ENCODE measurements at places on chromosomes 4 and X.

DNA sequence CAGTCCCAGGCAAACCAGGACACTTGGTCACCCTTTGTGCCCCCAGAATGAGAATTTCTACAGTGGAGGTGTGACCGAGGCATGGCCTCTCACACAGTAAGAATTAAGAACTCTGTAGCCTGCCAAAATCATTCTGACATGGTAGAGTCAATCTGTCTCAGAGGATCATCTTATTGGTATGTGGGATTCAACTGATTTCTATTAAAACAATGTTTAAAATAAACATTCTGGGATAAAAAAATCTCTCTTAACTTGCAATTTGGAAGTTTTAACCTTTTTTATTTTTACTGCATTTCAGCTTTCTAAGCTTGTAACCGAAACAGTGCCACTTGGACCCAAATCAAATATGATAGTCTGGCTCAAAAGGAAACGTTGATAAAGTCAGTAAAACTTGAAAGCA, 165.4 kb upstream of the LDB2 start:
- H3K4me1 ChIP-seq = no peaks in the 10 kb centered on the region
- no peaks in the 10 kb centered on the region for H3K36me3 ChIP-seq
- no peaks in the 10 kb centered on the region for H3K27me3 ChIP-seq
- H3K4me3 ChIP-seq = no peak overlapping the region
- H3K27ac ChIP-seq = no peak overlapping the region

DNA sequence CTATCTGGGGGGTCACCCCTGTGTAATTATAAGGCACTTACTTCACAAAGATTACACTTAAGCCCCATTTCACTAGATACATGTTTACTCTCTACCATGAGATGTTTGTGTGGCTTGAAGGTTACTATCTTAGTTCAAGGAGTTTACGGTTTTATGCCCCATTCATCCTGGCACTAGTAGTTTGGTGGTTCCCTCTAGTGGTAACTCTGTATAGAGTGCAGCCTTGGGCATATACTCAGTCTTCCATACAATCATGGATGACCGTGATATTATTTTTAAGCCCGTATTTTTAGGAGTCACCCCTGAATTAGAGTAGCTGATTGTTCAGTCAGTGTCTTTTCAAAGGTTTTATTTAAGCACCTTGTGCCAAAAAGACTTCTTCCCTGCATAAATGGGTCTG, 109.9 kb upstream of the FAM47C start:
- no peaks in the 10 kb centered on the region for H3K36me3 ChIP-seq
- H3K4me1 ChIP-seq = no peaks in the 10 kb centered on the region
- no peak for DNase-seq
- no peak overlapping the region for H3K4me3 ChIP-seq

DNA sequence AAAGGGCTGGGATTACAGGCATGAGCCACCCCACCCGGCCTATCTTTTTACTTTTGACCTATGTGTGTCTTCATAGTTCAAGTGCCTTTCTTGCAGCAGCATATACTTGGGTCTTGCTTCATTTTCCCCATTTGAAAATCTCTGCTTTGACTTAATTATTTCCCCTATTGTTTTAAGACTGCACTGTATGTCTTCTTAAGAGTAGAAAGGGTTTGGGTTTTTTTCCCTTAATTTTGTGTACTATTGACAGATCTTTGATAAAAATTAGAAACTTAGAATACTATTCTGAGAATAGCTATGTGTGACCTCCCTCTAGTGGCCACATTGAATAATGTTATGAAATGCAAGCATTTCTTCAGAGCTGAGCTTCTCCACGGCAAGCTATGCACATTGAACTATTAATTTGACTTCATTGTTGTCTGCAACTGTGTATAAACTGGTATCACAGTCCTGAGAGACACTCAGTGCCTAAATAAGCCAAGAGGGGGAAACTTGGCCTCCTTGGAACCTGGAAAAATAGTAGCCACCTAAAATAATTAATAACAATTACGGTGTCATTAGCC, 8.7 kb upstream of the SLC25A4 start:
- H3K4me3 ChIP-seq = no peak overlapping the region
- no peaks in the 10 kb centered on the region for H3K4me1 ChIP-seq
- DNase-seq = no peak
- peaks cover 39% of the 10 kb centered on the region for H3K27me3 ChIP-seq

DNA sequence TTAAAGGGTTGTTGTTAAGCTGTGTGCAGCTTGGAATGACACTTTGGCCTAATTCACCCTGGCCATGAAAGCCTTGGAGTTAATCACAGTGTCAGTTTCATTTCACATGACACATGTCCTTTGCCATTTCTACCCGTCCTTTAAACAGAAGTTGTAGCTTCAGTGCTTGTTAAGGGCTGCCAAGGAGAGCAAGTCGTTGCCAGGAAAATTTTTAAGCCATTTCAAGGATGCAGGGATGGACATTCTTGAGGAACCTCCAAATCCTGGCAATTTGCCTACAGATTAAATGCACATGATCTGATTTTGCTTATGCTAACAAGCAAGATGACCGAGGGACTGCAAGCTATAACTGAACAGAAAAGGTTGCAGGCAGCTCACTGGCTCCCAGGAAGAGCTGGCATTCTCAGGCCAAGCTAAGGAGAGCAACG, 40.5 kb downstream of the SETD7 start:
- no peaks in the 10 kb centered on the region for H3K27me3 ChIP-seq
- no peak for DNase-seq
- no peak overlapping the region for H3K4me3 ChIP-seq
- no peak overlapping the region for H3K27ac ChIP-seq

- no peaks in the 10 kb centered on the region for H3K4me1 ChIP-seq
- no peak for DNase-seq
- no peak overlapping the region for H3K4me3 ChIP-seq
- H3K36me3 ChIP-seq = no peaks in the 10 kb centered on the region
- H3K27me3 ChIP-seq = no peaks in the 10 kb centered on the region
These were observed 250.3 kb upstream of the ARSJ start for GRCh38 chr4:114229706-114230105.

- no peaks in the 10 kb centered on the region for H3K36me3 ChIP-seq
- peak overlapping the region; percentile 53 for H3K4me3 ChIP-seq
- no peak overlapping the region for H3K27ac ChIP-seq
- H3K4me1 ChIP-seq = peaks cover 11% of the 10 kb centered on the region
- DNase-seq = no peak
These were observed 824 bp upstream of the HMGB3 start for GRCh38 chrX:150982235-150982787.

DNA sequence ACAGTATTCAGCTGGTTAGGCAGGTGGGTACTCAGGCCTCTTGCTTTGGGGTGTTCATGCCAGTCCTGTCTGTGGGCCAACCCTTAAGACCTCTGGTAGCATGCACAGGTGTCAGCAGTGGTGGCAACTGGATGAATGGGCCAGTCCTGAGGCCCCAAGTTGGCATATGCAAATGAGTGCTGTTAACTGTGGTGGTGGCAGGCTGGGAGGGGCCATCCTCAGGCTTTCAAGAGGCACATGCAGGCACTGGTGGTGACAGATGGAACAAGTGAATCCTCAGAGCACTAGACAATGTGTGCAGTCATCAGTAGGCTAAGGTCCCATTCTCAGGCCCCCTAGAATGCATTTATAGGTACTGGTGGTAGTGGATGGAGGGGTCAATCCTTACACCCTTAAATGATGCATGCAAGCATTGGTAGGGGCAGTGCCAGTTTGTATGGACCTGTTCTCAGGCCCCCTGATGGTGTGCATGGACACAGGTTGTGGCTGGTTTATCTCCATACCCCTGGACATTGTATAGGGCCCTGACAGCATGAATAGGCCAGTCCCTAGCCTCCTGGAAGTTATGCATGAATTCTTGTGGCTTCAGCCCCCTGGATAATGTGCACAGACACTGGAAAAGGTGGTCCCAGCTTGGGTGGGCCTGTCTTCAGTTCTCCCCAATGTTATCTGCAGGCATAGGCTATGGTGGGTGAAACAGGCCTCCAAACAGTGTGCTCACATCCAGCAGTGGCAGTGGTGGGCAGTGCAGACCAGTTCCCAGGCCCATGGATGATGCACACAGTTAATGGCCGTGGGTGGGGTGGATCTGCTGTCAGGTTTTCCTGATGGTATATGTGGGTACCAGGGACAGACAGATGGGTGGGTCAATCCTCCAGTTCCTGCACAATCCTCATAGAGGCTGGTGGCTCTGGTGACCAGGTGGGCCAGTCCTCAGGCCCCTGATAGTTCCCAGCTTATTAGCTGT, 24.7 kb downstream of the TECRL start:
- no peak for DNase-seq
- no peaks in the 10 kb centered on the region for H3K27me3 ChIP-seq
- no peak overlapping the region for H3K27ac ChIP-seq
- H3K4me1 ChIP-seq = no peaks in the 10 kb centered on the region
- no peaks in the 10 kb centered on the region for H3K36me3 ChIP-seq
- H3K4me3 ChIP-seq = no peak overlapping the region

DNA sequence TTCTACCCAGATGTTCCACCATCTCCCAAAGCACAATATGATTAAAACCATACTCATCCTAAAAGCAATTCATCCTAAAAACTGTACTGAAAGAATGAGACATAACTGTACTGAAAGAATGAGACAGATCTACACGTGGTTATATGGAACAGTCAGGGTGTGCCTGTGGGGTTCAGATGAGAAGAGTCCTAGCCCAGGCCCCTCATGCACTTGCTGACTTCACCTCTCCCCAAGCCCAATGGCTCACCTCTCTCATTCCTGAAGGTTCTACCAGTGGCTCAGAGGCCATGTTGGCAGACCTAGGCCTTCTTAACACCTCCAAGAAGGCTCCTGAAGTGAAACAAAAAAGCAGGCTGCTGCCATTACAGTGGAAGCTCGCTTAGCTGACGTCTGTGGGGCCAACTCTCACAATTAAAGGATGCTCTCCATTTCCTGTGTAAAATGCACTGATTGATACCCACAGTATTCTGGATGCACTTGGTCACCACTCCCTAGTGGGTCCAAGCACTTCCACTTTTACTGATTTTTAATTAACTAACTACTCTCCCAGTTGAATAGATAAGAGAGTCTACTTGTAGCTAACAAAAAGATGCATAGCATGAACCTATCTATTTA, 3.8 kb downstream of the PLAC1 start:
- H3K27me3 ChIP-seq = no peaks in the 10 kb centered on the region
- no peaks in the 10 kb centered on the region for H3K36me3 ChIP-seq
- no peaks in the 10 kb centered on the region for H3K4me1 ChIP-seq
- DNase-seq = no peak

DNA sequence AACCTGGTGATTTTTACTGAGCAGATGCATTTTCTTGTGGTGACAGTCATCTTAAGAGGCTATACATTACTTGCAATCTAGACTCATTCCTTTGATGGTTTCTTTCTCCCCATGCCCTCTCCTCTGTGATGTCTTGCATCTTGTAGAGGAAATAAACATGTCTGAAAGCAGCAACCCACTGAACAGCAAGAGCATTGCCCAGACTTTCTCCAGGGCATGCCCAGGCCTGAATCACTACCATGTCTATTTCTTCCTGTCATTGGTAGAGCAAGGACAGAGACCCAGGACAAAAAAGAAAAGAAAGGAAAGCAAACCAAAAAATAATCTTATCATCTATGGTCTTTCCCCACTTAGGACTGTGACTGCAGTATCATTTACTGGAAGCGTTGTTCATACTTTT, 326.1 kb downstream of the HNRNPD start:
- H3K4me1 ChIP-seq = no peaks in the 10 kb centered on the region
- H3K36me3 ChIP-seq = no peaks in the 10 kb centered on the region
- DNase-seq = no peak
- no peak overlapping the region for H3K4me3 ChIP-seq
- no peak overlapping the region for H3K27ac ChIP-seq

- DNase-seq = no peak
- no peak overlapping the region for H3K4me3 ChIP-seq
These were observed 26.3 kb upstream of the ADGRL3 start for GRCh38 chr4:61173799-61174198.

GRCh38 chr4:73759357-73759756, 19.0 kb downstream of the CXCL8 start:
- H3K4me3 ChIP-seq = no peak overlapping the region
- H3K36me3 ChIP-seq = no peaks in the 10 kb centered on the region
- H3K27ac ChIP-seq = no peak overlapping the region
- no peaks in the 10 kb centered on the region for H3K27me3 ChIP-seq

DNA sequence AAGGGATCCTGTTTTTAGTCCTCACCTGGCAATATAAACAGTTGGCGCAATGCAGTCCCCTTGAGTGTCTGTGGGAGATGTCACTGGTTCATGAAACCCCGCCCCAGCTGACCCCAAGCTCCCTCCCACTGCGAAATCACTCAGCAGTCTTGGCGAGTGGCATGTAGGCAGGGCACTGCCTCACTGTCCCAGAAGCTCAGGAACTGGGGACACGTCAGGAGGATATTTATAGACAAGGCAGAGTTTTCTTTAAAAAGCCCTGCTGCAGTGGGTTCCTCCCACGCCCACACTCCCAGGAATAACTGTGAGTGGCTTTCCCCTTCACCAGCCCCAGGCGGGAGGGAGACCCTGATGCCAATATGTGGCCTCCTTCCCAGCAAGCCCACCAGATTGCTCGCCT, 44.3 kb upstream of the PPP2R2C start:
- DNase-seq = no peak
- H3K36me3 ChIP-seq = no peaks in the 10 kb centered on the region
- no peak overlapping the region for H3K27ac ChIP-seq

All from T-cell (primary cell).